ENCODE measurements at places on chromosomes 5 and 9. TPM values are rescaled to one million over a fixed set of nuclear protein-coding genes. Genes with fewer than 3 reads are reported as not detected.
A peak's percentile ranks its signal among the peaks of the same experiment; 100 is the strongest.

GRCh38 chr9:82675605-82676004 is 387.3 kb downstream of the RASEF start:
- DNase-seq: no peak

DNA sequence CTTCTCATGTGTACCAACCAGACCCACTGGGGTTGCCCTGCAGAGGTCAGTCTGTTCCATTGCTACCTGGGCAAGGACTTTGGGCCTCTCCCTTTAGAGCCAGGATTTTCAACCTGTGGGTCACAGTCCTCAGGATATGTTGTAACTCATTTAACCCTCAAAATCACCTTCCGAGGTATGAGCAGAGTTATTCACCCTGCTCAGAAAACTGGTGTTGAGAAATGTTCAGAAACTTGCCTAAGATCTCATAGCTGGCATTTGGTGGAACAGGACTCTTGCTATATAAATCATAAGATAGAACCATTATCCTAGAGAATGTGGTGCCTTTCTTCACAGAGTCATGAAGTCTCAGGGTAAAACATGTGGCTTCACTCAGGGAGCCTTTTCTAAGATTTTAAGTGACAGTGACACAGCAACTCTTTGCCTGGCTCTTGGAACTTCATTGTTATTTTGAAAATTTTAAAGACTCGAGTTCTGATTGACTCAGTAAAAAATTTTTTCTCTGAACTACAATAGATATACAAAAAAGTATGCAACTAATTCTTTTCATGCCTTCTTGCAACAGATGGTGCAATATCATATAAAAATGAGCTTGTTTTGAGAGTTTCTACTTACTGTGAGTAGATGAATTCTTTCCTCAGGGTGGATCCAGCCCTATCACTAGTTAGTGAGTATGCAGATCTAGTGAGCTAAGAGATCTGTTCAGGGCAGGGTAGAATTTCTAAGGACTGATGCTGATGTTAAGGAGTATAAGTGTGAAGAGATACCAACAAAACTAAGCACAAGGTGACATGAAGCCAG is 29.5 kb downstream of the CAST start:
- DNase-seq: no peak

DNA sequence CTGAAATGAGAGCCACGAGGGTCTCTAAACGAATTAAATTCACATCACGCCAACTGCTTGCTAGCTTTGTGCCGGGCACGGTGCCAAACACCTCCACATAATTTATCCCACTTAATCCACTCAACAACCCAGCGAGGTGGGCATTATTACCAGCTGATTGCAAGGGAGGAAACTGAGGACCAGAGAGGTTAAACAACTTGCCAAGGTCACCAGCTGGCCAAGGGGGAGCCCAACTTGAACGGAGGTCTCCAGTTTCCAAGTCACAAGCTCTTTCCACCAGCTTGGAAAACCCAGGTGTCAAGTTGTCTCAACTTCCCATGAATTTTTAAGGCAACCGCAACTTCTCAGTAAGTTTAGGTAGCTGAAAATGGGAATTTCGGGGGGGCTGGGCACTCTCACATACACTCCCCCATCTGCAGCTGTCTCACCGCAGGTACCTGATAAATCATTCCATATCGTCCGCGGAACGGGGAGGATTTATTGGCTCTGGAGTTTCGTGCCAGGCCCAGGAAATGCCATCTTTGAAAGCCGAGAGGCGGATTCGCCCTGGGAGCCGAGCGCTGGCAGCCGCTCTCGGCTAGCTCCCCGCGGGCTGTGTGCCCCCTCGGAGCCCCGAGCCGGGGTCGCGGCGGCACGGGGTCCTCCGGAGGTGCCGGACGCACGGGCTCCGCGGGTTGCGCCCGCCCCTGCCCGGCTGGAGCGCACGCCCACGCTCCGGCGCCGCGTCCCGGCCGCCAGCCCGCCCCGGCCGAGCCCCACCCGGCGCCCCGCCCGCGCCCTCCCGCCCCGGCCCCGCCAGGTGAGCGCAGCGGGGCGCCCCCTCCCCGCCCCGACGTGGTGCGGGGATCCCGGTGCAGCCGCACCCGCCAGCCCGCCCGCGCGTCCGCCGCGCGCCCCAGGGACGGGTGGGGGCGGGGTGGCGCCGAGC is 617 bp downstream of the PTPN3 start:
- DNase-seq: no peak

GRCh38 chr5:126723643-126724042 is 53.3 kb upstream of the LMNB1 start:
- no peak for DNase-seq

- peak; percentile 71 for DNase-seq
These were observed at the start of gene ADAM19 for GRCh38 chr5:157575381-157576020. Gene ADAM19 (minus strand): TSS chr5:157575775. CDS start chr5:157575696, 79 bp downstream.

FAM221B gene
- total RNA-seq: not detected

BNC2 gene
- 8.6 TPM for total RNA-seq

Measured in dermis blood vessel endothelial cell (primary cell).